NCI-H1105 (cell line): ENCODE measurements at places on chromosomes 5 and 9.

- DNase-seq = no peak
These were observed 219.9 kb upstream of the NFIL3 start for GRCh38 chr9:91643481-91644077.

DNA sequence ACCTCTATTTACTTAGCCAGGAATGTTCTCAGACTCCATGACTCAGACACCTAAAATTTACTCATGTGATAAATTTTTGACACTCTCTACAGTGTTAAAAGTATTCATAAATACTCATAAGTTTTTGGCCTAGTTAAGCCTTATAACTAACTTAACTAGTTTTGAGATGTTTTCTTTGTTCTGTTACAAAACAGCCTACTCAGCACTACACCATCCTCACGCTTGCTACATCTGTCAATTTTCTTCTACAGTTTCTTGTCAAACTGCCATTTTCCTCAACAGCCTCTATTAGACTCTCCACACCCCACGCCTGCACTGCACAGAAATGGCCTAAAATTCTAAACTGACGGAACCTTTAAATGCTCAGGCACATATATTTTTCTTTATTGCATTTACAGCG lies 195.5 kb downstream of the ANXA1 start:
- no peak for DNase-seq

GRCh38 chr9:36401164-36401740 lies 1.2 kb upstream of the RNF38 start:
- no peak for DNase-seq

GRCh38 chr5:7050986-7051385 lies 337.8 kb downstream of the TENT4A start:
- no peak for DNase-seq

- DNase-seq = no peak
These were observed 48.4 kb downstream of the ZNF608 start for GRCh38 chr5:124697933-124698591.
